ENCODE measurements at places on chromosomes 3 and 15.
A peak's percentile ranks its signal among the peaks of the same experiment; 100 is the strongest.

- DNase-seq = no peak
These were observed 537.5 kb upstream of the CCDC54 start for GRCh38 chr3:106839576-106840280.

DNA sequence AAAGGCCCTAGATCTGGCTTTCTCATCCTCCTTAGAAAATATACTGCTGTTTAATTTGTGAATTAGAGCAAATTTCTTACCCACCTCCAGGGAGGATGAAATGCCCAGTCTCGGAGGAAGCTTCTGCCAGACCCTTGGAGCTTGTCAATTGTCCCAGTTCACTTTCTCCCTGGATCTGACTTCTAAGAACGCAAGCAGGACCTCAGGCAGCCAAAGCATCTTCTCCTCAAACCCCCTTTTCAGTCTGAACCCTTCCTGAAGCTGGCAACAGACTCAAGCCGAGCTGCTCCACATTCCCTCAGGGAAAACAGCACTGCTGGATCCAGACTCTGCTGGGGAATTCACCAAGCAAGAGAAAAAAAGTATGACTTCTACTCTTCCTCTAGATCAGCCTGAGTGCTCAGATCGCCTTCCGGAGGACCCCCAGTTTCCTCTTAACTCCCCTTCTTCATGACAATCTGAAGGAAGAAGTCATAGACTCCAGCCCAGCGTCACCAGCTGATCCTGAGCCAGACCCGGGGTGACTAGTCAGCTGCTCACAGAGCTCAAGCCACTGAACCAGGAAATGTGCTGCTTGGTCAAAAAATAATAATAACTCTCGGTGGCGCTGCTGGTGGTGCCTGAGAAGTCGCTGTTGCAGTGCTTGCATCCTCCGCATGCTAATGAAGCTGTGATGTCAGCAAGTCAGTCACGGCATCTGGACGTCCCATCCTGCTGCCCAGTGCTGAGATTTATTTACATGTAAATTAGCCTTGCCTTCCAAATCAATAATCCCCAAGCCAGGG lies at the start of gene PRICKLE2:
TSS of gene PRICKLE2 (minus strand) at position 641 of the 785 bp plus-strand sequence. CDS start 26,539 bp downstream, outside the sequence.
- no peak for DNase-seq

- no peak for DNase-seq
These were observed 83.8 kb upstream of the DPH6 start for GRCh38 chr15:35629766-35630165.

DNA sequence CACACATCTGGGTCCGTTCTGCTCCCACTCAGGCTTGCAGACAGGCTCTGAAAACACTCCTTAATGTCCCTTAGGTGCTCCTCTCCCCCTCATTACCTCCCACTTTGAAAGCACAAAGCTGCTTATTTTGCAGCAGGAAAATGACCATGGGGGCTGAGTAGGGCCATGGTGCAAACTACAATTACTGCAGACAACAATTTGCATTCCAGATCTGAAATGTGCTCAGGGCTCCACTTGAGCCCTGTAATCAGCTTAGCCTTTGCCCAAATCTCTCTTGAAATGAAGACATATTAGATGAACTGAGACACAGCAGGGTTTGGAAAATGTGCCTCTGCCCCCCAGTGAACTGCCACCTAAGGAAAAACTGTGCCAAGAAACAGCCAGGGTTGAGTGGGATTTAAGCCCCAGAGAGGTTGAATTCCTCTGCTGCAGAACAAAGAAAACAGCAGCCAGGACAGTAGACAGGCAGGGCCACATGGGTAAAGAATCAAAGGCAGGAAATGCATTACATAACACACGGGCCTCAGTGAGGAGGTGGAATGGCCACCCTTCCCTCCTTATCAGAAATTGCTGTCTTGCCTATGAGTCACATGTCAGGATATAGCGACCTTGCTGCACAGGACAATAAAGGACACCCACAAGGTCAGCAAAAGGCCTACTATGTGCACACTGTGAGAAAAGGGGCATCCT lies 126.8 kb upstream of the ARHGEF3 start:
- DNase-seq = no peak

DNA sequence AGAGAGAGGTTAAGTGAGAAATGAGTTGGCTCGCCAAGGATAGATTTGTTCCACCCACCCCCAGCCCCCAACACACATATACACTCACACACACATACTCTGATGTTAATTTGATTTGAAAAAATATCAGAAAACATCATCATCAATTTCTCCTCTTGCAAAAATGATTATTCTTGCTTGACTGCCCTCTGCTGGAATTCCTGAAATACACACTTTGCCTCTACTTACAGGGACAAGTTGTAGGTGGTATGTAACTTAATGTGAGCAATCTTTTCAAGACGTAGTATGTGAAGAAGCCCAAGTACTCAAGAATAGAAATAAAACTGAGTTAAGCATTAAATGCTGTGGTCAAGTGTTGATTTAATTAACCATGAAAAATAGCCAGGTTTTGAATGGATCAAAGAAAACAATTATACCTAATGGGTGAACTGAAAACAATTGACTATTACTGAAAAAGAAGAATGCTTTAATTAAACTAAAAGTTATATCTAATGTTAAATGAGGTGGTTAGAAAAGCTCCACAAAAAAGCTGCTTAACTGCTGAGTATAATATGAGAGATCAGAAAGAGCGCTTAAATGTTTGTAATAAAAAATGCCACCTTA lies 46.6 kb upstream of the MDFIC2 start:
- no peak for DNase-seq

- no peak for DNase-seq
These were observed 5.8 kb downstream of the CELSR3 start for GRCh38 chr3:48656841-48657281.

DNA sequence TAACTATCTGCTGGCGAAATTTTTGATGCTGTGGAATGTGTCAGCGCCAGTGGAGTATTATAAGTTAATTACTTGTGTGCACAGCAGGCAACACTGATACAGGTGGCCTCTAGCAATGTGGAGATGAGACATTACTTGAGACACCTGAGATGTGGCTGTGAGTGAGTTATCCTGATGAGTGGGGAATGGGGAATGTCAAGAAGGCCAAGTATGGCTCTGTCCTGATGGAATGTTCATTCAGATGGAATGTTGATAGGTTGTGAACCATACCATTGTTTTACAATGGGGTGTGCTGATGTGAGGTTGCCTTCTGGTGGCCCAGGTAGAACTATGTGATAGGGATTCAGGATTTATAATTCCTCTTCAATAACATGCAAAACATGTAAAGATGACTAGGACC lies 404.8 kb downstream of the PTPRG start:
- DNase-seq = no peak

DNA sequence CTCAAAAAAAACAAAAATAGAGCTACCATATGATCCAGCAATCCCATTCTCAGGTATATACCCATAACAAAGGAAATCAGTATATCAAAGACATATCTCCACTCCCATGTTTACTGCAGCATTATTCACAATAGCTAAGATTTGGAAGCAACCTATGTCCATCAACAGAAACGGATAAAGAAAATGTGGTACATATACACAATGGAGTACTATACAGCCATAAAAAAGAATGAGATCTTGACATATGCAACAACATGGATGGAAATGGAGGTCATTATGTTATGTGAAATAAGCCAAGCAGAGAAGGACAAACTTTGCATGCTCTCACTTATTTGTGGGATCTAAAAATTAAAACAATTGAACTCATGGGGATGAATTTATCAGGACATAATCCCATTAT lies 19.6 kb downstream of the PEAK1 start:
- DNase-seq = no peak

DNA sequence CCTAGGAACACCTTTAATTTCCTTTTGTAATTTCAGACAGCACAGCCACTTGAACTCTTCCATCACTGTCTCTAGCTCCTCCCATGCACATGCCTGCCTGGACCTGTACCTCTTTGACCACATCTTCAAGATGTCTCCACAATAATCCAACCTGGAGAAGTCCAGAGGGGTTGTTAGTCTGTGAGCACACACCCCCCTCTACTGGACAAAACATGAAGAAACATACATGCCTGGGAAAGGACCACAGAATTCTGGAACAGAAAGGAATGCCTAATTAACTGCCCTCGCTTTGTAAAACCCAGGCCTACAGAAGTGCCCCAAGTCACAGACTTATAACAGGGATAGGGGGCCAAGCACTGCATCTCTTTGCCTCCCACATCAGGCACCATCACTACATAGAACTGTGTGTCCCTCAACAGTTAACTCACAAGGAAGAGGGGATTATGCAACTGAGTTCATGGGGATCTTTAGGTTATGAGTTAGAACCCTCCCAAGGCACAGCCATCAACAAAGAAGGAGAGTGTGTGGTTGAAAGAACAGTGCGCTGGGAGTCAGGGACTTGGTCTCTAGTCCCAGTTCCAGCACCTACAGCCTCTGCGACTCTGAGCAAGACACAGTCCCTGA lies 61.7 kb downstream of the FMN1 start:
- DNase-seq = no peak

DNA sequence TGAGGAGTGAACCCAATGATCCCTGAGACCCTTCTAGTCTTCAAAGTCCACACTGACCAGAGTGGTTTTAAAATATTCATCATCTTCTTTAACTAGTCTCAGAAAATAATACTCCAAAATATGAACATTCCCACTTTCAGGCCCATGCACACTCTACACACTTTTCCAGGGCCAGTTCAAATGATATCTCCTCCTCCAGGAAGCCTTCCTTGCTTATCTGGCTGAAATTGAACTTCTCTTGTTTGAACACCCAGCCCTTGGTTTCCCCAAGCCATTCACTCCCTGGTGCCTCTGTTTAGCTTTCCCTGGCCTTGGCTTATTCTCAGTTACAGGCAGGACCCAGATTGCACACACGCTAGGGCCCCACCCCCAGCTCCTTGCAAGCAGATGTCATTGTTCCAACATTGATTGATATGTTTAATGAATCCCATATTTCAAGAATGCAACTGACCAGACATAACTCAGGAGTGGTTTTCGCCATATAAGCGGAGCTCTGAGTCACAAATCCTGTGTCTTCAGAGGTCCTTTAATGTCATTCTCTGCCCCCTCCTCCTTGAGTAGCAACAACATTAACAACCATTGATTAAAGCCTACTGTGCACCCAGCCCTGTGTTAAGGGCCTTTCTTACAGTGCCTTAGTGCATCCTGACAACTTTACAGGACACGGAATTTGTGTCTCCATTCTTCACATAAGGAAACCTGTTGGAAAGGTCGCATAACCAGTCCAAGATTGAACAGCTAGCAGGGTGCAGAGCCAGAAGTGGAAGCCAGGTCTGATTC lies 2.1 kb downstream of the ITGA11 start:
- no peak for DNase-seq

GRCh38 chr15:67444100-67444499 lies 76.8 kb upstream of the C15orf61 start:
- no peak for DNase-seq

DNA sequence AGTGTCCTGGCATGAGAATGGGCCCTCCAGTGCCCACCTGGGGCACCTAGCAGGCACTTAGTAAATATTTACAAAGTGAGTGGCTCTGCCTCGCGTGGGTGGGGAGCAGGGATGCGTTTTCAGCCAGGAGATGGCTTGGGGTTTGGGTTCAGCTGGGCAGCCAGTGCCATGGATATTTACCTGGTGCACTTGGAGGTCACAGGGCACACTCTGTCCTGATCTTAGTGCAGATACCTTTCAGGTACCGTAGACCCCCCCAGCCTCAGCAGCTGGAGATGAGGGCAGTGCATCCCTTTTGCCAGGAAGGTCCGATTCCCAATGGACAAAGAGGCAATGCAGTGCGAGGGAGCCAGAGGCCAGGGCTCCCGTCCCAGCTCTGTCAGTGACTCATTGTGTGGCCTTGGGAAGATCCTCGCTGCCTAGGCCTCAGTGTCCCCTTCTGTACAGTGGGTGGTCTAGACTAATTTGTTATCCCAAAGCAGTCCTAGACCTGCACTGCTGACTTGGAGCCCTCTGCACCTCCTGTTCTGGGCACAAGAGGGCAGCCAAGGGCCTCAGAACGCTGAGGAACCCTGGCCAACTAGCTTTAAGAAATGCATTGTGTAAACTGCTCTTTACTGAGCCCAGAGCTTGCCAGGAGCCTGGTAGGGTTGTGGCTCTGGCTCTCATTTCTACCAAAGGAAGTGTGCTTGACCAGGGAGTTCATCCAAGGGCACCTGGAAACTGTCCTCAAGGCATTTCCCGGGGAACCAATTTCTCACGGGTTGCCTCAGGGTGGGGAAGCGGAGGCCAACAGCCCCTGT lies 16.0 kb downstream of the HDAC11 start:
- peak; percentile 39 for DNase-seq

DNA sequence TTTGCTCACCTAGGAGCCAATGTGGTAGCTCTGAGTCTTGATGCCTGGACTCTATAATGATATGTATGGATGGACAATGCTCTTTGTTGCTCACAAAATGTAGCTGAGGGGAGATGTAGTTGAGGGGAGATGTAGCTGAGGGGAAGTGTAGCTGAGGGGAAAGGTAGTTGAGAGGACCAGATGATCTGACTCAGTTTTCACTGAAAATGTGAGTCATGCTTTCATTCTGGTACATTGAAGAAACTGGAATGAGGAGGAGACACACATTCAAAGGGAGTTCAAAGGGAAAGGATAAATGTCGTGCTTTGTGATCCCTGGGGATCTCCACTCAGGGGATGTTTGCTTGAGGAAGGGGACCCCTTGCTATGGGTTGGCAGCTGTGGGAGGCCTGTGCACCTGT lies 302.9 kb upstream of the TRIM42 start:
- DNase-seq = no peak

DNA sequence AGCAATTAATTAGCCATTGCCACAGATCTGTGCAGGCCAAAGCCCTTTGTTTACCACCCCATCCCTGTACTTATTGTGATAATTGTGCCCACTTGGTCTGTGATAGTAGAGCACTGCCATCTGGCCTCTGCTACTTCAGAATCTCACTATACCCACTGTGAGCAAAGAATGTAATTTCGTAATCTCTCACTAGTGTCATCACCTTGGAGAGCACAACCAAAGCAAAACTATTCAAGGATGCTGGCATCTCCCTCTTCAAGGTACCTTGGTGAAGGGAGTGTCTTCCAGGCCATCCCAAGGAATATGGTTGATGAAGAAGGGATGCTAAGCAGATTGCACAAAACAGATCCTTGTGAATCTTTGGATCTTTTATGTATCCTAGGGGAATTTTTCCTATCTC lies 34.7 kb upstream of the NOX5 start:
- DNase-seq = no peak

- no peak for DNase-seq
These were observed 44.5 kb downstream of the SNAPC5 start for GRCh38 chr15:66452971-66453580.

DNA sequence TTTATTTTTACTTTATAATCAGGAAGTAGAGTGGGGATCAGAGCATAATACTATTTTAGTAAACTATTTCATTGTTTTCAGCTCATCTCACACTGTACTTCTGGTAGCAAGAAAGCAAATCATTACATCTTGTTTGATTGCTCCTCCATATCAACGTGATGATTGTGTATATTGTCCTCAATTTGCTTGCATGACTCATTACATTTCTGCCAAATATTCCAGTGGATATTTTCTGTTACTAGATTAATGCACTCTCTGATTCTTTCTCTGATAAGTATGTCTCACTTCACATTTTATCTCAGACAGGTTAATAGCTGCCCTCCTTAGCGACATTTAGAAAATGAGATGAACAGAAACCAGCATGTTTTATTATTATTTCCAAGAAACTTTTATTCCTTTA lies 1145.3 kb downstream of the OTOL1 start:
- no peak for DNase-seq

GRCh38 chr3:130960139-130960795 lies 66.4 kb downstream of the ASTE1 start:
- DNase-seq = no peak

GRCh38 chr3:55770077-55770476 lies 283.0 kb upstream of the WNT5A start:
- DNase-seq = no peak

- no peak for DNase-seq
These were observed 224.0 kb downstream of the PLOD2 start for GRCh38 chr3:145936971-145937370.

GRCh38 chr3:161475905-161476304 lies 20.7 kb upstream of the OTOL1 start:
- no peak for DNase-seq

- no peak for DNase-seq
These were observed 23.8 kb downstream of the ITGA11 start for GRCh38 chr15:68407886-68408881.

Data from stimulated activated CD8-positive, alpha-beta memory T cell treated with anti-CD3 and anti-CD28 coated beads, Interleukin-12 subunit alpha, Interleukin-12 subunit beta, amount 100 ng/mL, for 4 hours (primary cell).